ENCODE measurements at places on chromosomes 5 and 9.

DNA sequence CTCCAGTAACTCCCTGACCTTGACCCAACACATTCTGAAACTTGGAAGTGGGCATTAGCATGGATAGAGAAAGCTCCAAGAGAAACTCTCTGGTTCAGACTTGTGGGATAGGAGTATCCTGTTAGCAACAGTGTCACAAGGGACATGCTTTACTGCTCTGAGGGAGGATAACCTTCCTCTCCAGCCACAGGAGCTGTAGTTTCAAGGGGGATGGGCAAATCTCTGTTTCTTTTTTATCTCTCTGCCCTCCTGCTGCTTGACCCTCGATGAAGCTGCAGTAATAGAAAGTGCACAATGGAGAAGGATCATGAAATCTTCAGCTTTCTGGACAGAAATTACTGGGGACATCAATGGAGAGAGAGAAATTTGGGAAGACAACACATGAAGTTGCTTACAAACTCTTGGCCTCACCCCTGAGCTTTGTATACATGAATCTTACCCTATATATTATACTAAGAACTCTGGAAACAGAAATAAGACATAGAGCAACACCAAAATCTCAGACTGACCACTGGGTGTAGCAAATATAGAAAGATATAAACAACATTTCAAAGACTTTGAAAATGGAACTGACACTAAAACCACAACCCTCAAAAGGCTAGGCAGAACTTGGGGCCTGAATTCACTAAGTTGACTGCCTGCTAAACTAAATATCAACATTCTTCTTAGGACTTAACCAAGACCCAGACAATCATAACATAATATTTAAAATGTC lies 471.0 kb upstream of the MEF2C start:
- DNase-seq, result no peak

DNA sequence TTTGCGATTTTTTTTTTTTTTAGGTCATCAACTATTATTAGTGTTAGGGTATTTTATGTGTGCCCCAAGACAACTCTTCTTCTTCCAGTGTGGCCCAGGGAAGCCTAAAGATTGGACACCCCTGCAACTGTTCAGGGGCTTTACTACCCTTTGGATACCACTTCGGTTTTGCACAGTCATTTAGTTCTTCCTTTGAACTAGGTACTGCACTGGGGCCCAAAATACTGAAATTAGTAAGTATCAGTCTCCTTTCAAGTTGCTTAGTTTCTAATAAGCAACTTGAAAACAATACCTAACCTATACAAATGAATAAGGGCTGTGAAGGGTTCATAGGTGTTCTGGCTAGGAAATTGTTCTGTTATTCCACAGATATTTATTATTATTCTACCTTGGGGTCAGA lies 45.3 kb downstream of the CWC27 start:
- DNase-seq, result no peak

DNA sequence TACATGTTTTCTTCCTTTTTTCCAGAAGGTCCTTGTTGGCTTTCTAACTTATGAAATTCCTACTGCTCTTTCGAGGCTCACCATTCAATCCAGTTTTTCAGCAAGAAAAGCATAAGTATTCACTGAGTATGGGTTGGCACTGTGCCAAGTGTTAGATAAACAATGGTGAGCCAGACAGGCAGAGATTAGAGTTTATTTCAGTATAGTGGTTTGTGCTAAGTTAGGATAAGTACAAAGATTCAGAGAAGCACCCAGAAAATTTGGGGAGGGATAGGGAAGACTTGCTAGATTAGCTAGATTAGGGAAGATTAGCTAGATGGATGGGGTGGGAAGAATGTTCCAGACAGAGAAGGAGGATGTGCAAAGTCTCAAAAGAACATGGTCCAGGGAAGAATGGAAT lies 122.9 kb downstream of the OXCT1 start:
- DNase-seq, result no peak

- DNase-seq, result no peak
These were observed 87.5 kb upstream of the RANBP3L start for GRCh38 chr5:36389245-36389644.

DNA sequence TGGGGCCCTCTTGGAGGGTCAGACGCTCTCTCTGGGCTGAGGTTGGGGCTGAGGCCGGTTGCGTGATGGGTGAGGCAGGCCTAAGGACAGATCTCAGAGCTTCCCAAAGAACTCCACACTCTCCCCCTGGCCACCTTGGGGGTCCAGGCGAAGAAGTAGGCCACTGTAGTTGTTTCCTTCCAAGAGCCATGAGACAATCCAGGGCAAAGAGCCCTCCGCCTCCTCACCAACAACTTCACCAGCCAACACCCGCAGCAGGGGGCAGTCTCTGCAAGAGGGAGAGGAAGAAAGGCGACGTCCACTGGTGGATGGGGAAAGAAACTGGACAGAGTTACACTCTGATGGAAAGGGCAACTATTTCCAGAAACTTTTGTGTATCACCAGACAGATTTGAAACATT lies 10.7 kb downstream of the SLC35A4 start:
- DNase-seq, result no peak

DNA sequence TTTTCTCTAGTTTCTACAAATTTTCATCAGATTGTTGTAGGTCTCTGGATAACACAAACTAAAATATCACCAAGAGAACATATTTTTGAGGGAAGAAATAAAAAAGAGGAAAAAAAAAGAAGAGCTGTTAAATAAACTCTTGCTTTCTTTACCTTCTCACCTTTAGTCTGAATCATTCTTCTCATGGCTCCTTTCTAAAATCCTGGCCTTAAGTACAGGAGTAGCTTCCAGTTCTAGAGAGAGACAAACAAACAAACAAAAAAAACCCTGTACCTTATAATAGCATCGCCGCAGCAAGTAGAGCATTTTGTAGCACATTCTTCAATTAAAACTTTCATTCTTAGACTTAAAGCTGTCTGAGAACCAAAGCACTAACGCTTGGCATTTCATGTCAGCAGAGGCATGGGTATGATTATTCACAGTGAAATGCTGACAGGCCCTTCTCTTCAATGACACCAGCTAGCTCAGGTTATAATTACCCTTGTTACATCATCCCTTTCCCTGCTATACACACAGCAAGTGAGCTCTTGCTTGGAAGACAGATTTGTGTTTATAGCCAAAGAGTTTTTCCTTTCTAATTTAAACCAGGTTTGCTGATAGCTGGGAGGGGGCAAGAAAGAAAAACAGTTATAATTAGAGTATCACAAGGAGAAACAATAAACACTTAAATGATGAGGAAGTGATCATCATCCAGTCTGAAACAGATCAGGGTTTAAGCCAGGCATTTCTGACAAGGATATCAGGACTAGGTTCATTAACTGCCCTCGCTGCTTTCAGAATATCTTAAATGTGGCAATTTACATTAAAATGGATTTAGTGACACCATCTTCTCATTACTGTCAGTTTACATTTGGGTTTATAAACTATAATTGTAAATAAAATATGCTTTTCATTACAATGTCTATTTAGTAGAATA lies 510.9 kb upstream of the ZNF608 start:
- DNase-seq, result no peak

- DNase-seq, result no peak
These were observed 96.3 kb downstream of the CACNA1B start for GRCh38 chr9:137973829-137974416.
